ENCODE measurements at places on chromosomes 12 and 14.

DNA sequence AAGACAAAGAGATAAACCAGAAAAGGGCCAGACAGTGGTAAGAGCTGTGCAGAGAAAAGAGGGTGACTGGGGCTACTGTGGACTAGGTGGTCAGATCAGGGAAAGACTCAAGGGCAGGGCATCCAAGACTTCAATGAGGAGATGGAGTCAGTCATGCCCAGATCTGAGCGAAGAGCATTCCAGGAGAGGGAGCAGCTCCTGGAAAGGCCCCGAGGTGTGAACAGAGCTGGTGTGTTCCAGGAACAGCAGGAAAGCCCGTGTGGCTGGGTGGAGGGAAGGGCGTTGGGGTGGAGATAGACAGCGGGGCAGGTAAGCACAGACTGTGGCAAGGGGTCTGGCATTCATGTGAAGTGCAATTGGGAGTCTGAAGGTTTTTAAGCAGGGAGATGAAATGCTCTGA is 16.8 kb downstream of the TTC7B start:
- no peak for DNase-seq

GRCh38 chr14:67746927-67747326 is 45.2 kb downstream of the RDH12 start:
- DNase-seq = no peak

DNA sequence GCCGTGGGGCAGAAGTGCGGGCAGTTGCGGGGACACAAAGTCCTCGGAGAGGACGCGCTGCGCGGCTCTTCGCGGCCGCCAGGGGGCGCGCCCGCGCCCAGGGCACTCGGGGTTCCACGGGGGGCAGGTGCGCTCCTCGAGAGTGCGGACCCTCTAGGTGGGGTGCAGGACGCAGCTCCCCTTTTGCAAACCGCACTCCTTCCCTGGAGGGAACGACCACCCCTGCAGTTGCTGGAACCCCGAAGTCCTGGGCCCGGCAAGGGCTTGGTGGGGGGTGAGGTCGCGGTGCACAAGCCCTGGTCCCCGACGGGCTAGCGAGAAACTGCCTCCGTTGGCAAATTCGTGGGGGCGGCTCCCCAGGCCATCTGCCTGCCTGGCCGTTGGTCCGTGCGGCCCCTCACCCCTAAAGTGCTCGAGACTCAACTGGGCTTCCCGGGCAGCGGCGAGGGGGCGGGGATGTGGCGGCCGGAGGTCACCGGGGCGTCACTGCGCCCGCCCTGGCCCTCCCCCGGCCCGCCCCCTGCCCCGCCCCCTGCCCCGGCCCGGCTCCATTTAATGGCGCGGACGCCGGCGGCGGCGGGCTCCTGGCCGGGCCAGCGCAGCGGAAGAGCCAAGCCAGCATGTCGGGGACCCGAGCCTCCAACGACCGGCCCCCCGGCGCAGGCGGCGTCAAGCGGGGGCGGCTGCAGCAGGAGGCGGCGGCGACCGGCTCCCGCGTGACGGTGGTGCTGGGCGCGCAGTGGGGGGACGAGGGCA is at the start of gene ADSS1:
TSS of gene ADSS1 (plus strand) at position 579 of the 756 bp plus-strand sequence. CDS start at position 621, 42 bp downstream.
- peak; percentile 60 for DNase-seq

DNA sequence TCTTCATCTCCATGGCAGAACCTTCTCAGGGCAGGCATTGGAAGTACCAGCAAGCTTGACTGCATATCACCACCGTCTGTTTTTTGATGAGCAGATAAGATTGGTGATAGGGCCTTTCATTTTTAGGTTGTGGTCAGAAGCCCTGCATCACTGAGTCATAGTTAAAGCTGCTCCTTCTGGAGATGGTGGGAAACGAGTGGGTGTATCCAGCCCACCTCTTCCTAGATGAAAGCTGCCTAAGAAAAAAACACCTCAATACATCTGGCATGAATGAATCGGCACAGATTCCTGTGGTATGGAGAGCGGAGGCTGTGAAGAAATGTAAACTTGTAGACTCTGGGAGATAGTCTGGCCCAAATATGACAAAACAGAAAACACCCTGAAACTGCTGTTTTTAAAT is 248.7 kb upstream of the EGLN3 start:
- no peak for DNase-seq

DNA sequence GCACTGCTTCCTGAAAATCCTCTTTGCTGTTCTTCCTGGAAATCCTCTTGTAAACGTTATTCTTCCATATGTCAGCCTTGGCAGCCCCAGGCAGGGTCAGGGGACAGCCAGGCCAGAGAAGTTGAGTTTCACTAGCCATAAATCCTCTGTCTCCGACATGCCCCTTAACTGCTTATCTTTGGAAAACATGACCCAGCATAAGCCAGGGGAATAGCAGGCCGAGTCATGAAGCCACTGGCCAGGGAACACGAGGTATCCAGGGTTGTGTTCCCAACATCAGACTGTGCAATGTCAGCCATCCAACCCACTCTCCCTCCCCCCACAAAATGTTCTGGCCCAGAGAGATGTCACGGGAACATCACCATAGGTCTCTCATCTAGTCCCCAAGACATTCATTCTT is 453.9 kb downstream of the MED13L start:
- no peak for DNase-seq

DNA sequence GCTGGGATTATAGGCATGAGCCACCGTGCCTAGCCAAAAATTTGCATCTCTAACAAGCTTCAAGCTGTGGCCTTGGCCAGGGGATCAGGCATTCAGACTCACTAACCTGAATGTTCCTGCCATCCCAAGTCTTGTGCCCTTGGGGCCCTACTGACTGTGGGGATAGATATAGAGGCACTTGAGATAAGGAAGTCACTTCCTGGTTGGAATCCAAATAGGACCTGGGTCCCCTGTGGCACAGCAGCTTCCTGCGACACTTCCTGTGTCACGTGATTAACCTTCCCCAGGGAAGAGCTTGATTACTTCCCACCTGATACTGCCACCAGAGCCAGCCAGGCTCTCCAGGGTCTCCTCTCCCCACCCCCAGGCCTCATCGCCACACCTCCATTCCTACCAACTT is 128.2 kb downstream of the BCL11B start:
- DNase-seq = no peak

GRCh38 chr14:92384461-92385133 is 61.6 kb downstream of the SLC24A4 start:
- DNase-seq = no peak

GRCh38 chr14:43795600-43796228 is 711.4 kb downstream of the FSCB start:
- DNase-seq = no peak

- DNase-seq = no peak
Observed at GRCh38 chr12:103036581-103037214, 79.2 kb downstream of the ASCL1 start.

DNA sequence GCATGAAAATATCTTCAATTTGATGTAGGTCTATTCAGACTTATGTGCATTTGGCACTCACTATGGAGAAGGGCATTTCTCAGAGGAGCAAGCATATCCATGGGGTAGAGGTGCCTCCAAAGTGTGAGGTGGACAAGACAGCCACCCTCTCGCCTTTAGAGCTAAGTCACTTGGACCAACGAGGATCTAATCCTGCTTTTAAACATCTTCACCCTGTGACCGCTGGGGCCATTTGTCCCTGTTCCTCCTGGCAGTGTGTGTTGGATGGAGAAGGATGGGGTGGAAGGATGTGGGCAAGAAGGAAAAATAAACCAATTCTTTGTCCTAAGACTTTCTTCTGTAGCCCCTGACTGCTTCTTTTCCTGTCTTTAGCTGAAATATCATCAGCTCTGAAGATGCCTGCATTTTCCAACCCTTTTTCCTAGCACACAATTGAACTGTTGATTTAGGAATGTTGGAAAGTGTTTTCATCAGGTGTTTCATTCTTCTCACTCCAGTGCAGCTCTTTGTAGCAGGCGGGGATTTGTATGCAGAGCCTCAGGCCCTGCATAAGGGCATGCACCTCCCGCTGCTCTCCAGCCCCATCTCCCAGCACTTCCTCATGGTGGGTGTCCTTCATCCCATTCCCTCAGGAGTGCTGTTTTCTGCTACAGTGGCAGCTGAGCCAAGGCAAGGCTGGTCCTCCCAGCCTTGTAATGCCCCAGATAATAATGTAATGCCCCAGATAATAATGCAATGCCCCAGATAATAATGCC is 5.3 kb downstream of the FGF6 start:
- no peak for DNase-seq

DNA sequence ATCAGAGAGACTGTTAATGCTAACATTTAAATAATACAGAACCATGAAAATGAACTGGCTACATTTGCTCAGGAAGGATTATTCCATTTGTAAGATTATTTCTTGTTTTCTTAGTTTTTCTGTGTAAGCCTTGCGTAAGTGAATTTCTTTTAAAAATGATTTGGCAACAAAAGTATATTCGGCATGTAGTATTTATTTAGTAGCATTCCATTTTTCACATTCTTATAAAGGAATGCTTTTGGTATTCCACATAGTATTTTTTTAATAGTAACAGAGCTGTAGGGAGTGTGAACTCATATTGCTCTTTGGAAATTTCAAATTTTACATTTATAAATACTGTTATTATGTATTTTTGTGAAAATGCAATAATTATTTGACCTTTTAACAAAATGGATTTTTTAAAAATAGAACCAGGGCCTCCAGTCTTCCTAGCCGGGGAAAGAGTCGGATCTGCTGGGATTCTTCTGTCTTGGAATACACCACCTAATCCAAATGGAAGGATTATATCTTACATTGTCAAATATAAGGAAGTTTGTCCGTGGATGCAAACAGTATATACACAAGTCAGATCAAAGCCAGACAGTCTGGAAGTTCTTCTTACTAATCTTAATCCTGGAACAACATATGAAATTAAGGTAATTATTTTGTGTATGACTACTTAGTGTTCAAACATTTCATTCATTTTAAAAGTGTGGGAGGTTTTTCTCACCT is 1.2 kb downstream of the PTPRQ start:
- DNase-seq = no peak

GRCh38 chr14:24840204-24840893 is 206.4 kb upstream of the GZMB start:
- no peak for DNase-seq

DNA sequence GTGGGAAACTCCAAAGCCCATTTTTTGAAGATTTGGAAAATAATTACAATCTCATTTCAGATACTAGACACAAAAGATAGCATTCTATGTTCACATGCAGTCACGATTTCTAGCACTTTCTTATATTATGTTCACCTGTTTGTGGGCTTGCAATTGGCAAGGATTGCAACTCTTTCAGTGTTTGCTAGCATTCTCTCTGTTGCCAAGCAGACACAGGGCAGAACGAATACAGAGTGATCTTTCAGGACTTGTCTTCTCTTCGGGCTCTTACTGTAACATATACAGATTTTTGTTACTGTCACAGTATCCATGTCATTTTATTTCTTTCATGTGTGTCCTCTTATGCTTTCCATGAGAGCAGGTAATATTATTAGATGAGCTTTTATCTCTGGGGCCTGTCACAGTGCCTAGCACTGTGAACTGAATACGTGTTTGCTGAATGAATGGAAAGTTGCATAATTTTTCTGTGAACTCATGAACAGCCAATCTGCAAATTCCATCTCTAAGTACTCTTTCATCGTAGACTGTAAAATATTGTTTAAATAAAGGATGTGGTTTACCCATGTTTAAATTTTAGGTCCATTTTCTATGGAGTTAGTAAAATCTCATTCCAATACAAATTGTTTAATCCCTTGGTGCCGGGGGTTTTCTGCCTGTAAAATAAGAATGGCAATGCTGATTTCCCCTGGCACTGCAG is 105.1 kb downstream of the BMP4 start:
- no peak for DNase-seq

DNA sequence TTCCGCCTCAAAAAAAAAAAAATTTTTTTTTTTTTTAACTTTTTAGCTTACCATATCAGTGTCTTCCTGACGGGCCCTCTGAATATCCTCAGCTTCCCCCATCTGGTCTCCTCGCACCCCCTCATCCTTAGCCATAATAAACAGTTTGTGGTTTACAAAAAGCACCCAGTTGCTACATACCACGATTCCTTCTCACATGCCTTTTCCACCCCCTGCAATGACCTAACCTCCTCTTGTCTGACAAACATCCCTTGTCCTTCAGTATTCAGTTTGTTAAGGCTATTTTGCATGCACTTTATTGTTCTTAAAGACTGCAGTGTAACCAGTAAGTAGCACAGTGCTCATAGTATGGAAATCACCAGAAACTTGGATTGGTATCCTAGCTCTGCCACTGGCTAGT is 88.5 kb downstream of the PPM1H start:
- no peak for DNase-seq

DNA sequence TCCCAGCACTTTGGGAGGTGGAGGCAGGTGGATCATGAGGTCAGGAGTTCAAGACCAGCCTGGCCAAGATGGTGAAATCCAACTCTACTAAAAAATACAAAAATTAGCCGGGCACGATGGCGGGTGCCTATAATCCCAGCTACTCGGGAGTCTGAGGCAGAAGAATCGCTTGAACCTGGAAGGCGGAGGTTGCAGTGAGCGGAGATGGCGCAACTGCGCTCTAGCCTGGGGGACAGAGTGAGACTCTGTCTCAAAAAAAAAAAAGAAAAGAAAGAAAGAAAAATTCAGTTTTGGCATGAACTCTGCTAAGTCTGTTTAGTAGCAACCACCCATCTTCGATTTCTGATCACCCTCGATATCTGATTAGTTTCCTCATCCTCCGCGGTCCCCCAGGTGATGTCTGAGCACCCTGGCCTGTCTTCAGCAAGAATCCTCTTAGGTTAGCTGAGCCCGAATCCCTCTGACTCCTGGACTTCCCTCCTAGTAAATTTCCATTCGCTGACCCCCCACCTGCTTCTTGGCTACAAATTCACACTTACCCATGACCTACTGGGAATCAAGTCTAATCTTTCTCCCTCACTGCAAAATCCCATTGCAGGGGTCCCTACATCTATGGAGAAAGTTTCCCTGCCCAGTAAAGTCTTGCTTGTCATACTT is 879 bp upstream of the HSPB8 start:
- no peak for DNase-seq

DNA sequence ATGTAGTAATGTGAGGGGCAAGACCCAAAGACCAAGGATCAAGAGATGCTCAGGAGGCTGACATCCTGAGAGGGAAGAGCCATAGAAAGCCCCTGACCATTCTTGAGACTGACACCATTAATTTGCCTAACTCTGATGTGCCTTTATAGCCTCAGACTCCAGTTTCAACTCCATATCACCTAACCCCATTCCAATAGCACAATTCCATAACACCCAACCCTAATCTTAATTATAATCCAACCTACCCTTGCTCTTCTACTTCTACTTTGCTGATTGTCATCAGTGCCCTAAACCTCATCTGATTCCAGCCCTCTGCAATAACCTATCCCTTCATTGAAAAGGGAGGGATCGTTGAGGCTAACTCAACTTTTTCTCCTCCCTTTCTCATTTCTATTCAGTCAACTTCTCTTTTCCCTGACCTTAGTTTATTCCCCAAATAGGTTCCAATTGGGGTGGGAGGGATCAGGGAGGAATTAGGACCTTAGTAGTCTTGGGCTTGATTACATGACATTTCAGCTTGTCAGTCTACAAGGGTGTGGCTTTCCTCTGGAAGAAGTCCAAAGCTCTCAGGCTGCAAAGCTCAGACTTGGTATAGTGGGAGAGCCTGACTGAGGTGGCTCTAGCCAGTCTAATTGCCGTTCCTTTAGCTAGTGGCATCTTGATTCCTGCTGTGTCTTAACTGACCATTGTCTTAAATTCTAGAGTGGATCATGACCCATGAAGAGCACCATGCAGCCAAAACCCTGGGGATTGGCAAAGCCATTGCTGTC is 3.1 kb downstream of the PFKM start:
- no peak for DNase-seq

- no peak for DNase-seq
Observed at GRCh38 chr14:77141214-77142004, at the start of gene ZDHHC22. Gene ZDHHC22, minus strand, starts transcription at chr14:77141791. Its CDS starts 2,053 bp downstream, at chr14:77139738.

GRCh38 chr14:76705214-76705613 is 56.1 kb upstream of the VASH1 start:
- no peak for DNase-seq

- DNase-seq = no peak
Observed at GRCh38 chr12:44159862-44160261, 324.0 kb downstream of the TMEM117 start.
